ENCODE measurements at places on chromosomes 2 and 18. TPM values are rescaled to one million over a fixed set of nuclear protein-coding genes. Genes with fewer than 3 reads are reported as not detected.

GRCh38 chr2:44954889-44955592 is 13.5 kb downstream of the SIX3 start:
- peak overlapping the region; percentile 5 for H3K4me3 ChIP-seq
- no peak overlapping the region for H3K27ac ChIP-seq
- H3K4me1 ChIP-seq = peaks cover 33% of the 10 kb centered on the region
- H3K36me3 ChIP-seq = no peaks in the 10 kb centered on the region

Gene CACNB4
- 0.31 TPM for total RNA-seq

Gene CPLX4
- total RNA-seq = not detected

- no peak overlapping the region for H3K4me3 ChIP-seq
- H3K36me3 ChIP-seq = no peaks in the 10 kb centered on the region
- no peaks in the 10 kb centered on the region for H3K27me3 ChIP-seq
- DNase-seq = no peak
These were observed 557.1 kb upstream of the CHAC2 start for GRCh38 chr2:53210538-53210937.

Gene GALNT3
- total RNA-seq = not detected

DNA sequence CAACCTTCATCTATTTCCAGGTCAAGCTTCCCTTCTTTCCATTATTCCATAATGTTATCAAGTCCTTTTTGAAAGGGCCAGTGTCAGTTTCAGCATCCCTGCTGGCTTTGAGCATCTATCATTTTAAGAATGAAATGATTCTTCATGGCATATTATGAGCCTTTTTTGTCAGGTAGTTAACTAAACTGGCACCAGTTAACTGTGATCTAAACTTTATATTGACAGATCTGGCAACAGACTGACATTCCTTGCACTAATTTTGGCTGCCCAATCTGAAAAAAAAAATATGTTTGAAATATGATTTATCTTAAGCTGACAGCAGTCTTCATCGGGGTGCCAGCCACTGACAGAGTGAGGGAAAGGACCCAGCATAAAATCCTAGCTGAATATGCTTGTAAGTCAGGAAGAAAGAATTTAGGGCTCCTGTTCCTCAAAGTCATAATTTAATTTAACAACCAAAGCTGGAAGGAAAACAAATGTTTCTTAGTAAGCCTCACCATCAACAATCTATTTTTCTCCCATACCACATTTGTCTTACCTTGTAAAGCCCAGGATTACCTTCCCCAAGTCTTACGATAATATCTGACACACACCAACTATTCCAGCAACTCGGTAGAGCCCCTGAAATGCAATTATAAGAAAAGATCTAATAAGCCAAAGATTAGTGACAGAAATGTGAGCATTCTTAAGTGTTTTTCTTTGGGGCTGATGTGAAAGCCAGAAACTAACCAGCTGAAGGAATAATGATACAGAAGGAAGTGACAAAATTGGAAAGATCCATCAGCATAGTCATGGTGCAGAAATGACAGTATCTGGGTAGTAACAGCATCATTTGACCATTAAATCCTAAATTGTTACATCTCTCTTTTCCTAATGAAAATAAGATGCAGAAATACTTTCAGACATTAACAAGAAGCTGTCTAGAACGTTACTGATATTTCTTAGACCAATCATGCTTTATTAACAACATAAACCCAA is 228.1 kb downstream of the RBM43 start:
- no peak overlapping the region for H3K4me3 ChIP-seq
- no peaks in the 10 kb centered on the region for H3K36me3 ChIP-seq
- no peak overlapping the region for H3K27ac ChIP-seq
- H3K27me3 ChIP-seq = no peaks in the 10 kb centered on the region

GRCh38 chr18:48667276-48668254 is 128.7 kb downstream of the CTIF start:
- peaks cover 43% of the 10 kb centered on the region for H3K36me3 ChIP-seq
- H3K27ac ChIP-seq = no peak overlapping the region

Gene SLC30A3
- 5.0 TPM for total RNA-seq

GRCh38 chr2:208978946-208979345 is 444.9 kb upstream of the MAP2 start:
- DNase-seq = no peak
- no peaks in the 10 kb centered on the region for H3K27me3 ChIP-seq
- no peaks in the 10 kb centered on the region for H3K36me3 ChIP-seq
- no peak overlapping the region for H3K27ac ChIP-seq

DNA sequence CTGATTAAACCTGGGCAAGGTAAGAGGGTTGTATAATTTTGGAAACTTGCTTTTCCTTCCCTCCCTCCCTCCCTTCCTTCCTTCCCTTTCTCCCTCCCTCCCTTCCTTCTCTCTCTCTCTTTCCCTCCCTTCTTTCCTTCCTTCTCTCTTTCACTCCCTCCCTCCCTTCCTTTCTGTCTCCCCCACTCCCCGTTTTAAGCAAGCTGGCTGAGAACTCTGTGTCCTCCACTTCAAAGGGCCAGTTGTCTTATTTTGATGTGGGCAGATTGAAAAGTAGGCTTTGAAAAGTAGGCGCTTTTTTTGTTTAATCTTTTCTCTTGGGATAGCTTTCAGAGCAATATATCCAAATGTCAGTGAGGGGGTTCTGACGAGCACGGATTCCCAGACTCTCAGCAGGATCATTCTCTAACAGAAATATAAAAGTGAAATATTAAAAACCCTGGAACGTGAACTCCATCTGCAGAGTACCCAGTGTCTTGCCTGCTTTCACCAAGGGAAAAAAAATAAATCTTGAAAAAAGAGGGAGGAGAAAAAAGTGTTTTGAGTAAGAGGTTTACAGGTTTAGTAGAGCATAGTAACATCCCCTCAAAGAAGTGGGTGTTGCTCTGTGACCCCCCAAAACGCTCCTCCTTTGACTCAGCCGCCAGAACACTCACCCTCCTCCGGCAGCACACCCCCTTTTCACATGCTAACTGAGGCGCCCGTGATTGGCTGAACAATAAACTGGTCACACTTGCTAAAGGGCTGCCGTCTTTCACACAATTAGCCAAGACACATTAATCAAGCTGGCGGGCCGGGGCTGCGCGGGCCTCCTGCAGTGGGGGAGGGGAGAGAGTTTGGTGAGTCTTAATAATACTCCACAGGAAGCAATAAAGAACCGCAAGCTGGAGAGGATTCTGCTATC is 52.2 kb downstream of the CDK15 start:
- no peak overlapping the region for H3K27ac ChIP-seq
- H3K36me3 ChIP-seq = no peaks in the 10 kb centered on the region
- no peak for DNase-seq
- H3K4me1 ChIP-seq = peaks cover 5% of the 10 kb centered on the region

Gene FBXO15
- total RNA-seq = 0.40 TPM

DNA sequence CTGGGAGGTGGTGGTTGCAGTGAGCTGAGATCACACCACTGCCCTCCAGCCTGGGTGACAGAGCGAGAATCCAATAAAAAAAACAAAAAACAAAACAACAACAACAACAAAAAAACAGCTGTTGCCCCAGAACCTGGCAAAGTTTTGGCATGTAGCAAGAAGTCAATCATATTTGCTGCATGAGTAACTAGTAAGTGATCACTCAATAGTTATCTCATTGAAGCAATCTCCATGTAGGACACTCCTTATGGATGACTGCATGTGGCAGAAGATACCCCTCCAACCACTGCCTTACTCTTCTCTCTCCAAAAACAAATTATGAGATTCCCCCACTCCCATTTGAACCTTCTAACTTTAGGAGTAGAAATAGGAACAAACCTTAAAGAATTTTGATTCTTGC is 113.7 kb downstream of the TTC27 start:
- DNase-seq = no peak
- H3K27ac ChIP-seq = no peak overlapping the region
- H3K27me3 ChIP-seq = no peaks in the 10 kb centered on the region
- peaks cover 39% of the 10 kb centered on the region for H3K4me1 ChIP-seq
- no peak overlapping the region for H3K4me3 ChIP-seq

DNA sequence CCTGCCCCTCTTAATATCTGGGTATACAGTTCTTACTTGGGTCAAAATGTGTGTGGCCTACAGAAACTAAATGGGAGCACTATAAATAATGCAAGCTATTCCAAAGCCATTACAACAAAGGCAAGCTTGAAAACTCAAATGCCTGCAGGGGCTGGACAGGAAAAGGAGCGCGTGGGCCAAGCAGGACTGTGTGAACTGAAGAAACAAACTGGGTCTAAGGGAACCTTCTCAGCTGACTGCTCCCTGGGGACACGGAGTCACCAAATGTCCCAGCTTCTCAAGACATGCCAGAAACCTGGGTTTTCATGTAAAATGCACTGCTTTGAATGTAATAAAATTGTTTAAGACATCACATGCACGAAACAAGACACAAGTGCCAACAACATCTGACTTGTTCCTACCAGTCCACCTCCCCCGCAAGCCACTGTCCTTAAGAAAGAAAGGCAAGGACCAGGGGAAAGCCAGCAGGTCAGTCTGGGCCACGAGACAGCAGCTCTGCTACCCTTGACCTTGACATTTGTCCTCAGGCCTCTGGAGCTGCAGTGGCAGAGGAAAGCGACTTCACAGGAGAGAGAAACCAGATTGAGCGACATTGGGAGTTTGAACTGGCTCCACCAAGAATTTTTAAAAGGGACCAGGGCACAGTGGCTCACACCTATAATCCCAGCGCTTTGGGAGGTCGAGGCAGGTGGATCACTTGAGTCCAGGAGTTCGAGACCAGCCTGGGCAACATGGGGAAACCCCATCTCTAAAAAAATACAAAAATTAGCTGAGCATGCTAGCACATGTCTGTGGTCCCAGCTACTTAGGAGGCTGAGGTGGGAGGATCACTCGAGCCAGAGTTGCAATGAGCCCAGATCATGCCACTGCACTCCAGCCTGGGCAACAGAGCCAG is 89.7 kb upstream of the SH3BP4 start:
- DNase-seq = peak; percentile 79
- H3K36me3 ChIP-seq = no peaks in the 10 kb centered on the region
- no peak overlapping the region for H3K4me3 ChIP-seq
- peaks cover 23% of the 10 kb centered on the region for H3K4me1 ChIP-seq
- H3K27me3 ChIP-seq = no peaks in the 10 kb centered on the region

DNA sequence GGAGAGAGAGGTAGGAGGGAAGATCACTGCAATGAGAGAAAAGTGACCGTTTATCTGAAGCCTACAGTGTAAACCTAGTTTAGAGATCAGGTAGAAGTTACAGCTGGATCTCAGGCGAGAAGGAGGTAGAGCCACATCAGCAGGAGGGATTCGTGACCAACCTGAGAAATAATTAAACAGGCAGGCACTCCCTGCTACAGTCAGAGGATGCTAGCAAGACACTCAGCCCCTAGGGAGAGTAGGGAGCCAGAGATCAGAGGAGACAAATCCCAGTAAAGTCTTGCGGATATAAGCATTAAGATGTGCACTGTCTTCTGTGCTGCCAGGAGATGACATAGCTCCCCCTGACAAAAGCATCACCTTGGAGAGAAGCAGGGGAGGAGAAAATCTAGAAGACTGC is 629.1 kb upstream of the SLC39A10 start:
- no peak for DNase-seq
- no peak overlapping the region for H3K27ac ChIP-seq
- no peaks in the 10 kb centered on the region for H3K36me3 ChIP-seq
- H3K4me3 ChIP-seq = no peak overlapping the region

- no peak overlapping the region for H3K4me3 ChIP-seq
- H3K27me3 ChIP-seq = peaks cover 18% of the 10 kb centered on the region
- no peak for DNase-seq
- no peak overlapping the region for H3K27ac ChIP-seq
- H3K36me3 ChIP-seq = no peaks in the 10 kb centered on the region
These were observed 5.7 kb upstream of the GAL3ST2 start for GRCh38 chr2:241770936-241771285.

Data from heart left ventricle (tissue), 16 donors.